ENCODE measurements at places on chromosomes 6 and 20. TPM values are rescaled to one million over a fixed set of nuclear protein-coding genes. Genes with fewer than 3 reads are reported as not detected.
A peak's percentile ranks its signal among the peaks of the same experiment; 100 is the strongest.

RNF39 gene
- not detected for total RNA-seq

COQ3 gene
- 9.5 TPM for total RNA-seq

- no peak overlapping the region for H3K27ac ChIP-seq
- DNase-seq: no peak
- no peak overlapping the region for H3K4me3 ChIP-seq
- no peaks in the 10 kb centered on the region for H3K36me3 ChIP-seq
Observed at GRCh38 chr6:83884523-83884922, 25.0 kb downstream of the CYB5R4 start.

DNA sequence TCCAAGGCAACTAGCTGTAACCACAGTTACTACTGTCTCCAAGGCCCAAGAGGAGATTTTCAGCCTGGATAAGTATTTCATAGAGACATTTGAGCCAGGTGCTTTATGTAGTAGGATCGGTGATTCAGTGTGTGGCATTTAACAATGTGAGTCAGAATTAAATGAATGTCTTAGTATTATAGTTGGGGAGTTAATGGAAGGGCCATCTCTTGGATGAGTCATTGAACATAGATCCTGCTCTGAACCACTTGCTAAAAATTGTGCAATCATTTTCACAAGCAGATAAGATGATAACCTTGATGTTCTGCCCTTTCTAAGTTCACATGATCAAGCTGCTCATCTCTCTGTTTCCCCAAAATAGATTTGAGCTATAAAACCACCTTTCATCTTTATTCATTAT, 668.9 kb upstream of the CITED2 start:
- peaks cover 4% of the 10 kb centered on the region for H3K4me1 ChIP-seq
- H3K36me3 ChIP-seq: no peaks in the 10 kb centered on the region
- no peak for DNase-seq
- H3K27ac ChIP-seq: no peak overlapping the region
- H3K27me3 ChIP-seq: no peaks in the 10 kb centered on the region

DNA sequence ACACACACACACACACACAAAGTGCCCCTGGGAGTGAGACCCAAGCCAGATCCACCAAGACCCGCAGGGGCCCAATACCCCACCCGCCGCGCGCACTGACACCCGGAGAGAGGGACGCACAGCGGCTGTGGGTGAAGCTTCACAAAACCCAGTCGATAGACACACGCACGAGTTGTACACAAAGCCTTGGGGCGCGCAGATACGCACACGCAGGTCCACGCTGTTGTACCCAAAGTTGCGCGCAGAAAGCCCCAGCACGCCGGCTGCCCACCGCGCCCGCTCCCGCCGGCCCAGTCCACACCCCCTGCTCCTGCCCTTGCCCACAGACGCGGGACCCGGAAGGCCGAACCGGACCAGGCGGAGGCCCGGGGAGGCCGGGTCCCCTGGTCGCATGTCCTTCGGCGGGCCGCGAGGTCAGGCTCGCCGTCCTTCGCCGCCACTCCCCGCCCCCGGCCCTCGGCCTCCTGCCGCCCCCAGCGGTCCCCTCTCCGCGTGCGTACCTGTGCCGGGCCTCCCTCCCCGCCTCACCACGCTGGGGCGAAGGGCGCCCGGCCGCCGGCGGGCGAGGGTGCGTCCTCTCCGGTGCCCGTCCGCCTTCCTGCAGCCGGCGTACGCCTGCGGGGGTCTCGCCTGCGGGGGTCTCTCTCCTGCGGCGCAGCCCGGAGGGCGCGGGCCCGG, at the start of gene TMEM74B:
TMEM74B (minus strand) TSS at position 344 of the 678 bp plus-strand sequence. CDS start 1,180 bp downstream, outside the sequence.
- H3K27me3 ChIP-seq: peaks cover 33% of the 10 kb centered on the region
- peak within 1 kb of the TSS; percentile 63 for H3K4me3 ChIP-seq
- H3K36me3 ChIP-seq: no peaks in the 10 kb centered on the region
- no peak for DNase-seq
- peak within 1 kb of the TSS; percentile 46 for H3K27ac ChIP-seq

GRCh38 chr6:160457823-160458222, 109.6 kb downstream of the SLC22A3 start:
- H3K36me3 ChIP-seq: no peaks in the 10 kb centered on the region
- no peak for DNase-seq
- no peak overlapping the region for H3K4me3 ChIP-seq
- H3K4me1 ChIP-seq: no peaks in the 10 kb centered on the region
- no peak overlapping the region for H3K27ac ChIP-seq

GRCh38 chr6:114862819-114863218, 520.0 kb upstream of the HS3ST5 start:
- no peak overlapping the region for H3K27ac ChIP-seq
- H3K4me3 ChIP-seq: no peak overlapping the region
- no peaks in the 10 kb centered on the region for H3K36me3 ChIP-seq
- H3K27me3 ChIP-seq: no peaks in the 10 kb centered on the region
- H3K4me1 ChIP-seq: no peaks in the 10 kb centered on the region

DNA sequence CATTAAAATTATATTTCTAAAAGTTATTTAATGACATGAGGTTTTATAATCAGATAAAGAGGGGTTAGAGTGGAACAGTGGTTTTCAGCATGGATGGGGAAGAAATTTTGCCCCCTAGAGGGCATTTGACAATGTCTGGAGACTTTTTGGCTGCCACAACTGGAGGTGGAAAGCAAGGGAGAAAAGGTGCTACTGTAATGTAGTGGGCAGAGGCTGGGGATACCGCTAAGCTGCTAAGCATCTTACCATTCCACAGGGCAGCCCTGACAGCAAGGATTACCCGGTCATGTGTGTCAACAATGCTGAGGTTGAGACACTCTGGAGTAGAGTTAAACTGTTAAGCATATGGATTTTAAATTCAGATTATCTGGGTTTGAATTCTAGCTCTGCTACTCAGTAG, 52.9 kb upstream of the FABP7 start:
- H3K36me3 ChIP-seq: no peaks in the 10 kb centered on the region
- no peak for DNase-seq
- no peak overlapping the region for H3K27ac ChIP-seq
- H3K4me3 ChIP-seq: no peak overlapping the region

- no peaks in the 10 kb centered on the region for H3K27me3 ChIP-seq
- no peaks in the 10 kb centered on the region for H3K4me1 ChIP-seq
- no peak for DNase-seq
- no peak overlapping the region for H3K27ac ChIP-seq
- H3K4me3 ChIP-seq: no peak overlapping the region
Observed at GRCh38 chr20:50039706-50040431, 57.1 kb downstream of the SNAI1 start.

WFDC12 gene
- not detected for total RNA-seq

- no peaks in the 10 kb centered on the region for H3K36me3 ChIP-seq
- no peaks in the 10 kb centered on the region for H3K27me3 ChIP-seq
- H3K4me3 ChIP-seq: no peak overlapping the region
- H3K27ac ChIP-seq: peak overlapping the region; percentile 61
- DNase-seq: peak; percentile 22
- peaks cover 8% of the 10 kb centered on the region for H3K4me1 ChIP-seq
Observed at GRCh38 chr6:151004383-151005024, 139.0 kb downstream of the MTHFD1L start.

DNA sequence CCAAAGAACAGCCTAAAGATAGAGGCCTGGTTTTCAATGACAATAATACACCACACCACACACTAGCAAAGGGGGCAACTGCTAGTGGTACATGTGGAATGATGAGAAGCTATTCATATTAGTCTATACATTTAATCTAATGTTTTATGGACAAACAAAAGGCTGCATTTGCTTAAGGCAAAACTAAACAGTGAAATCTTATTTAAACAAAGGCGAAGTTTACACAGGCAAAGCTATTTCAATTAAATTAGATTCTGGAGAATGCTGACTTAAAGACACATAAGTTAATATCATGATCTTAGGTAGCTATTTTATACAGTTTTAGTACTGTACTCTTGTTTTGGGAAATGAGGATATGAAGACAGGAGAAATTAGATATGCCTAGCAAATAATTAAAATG, 53.9 kb upstream of the SIM1 start:
- no peak for DNase-seq
- H3K4me3 ChIP-seq: no peak overlapping the region
- no peaks in the 10 kb centered on the region for H3K27me3 ChIP-seq
- H3K4me1 ChIP-seq: no peaks in the 10 kb centered on the region

DNA sequence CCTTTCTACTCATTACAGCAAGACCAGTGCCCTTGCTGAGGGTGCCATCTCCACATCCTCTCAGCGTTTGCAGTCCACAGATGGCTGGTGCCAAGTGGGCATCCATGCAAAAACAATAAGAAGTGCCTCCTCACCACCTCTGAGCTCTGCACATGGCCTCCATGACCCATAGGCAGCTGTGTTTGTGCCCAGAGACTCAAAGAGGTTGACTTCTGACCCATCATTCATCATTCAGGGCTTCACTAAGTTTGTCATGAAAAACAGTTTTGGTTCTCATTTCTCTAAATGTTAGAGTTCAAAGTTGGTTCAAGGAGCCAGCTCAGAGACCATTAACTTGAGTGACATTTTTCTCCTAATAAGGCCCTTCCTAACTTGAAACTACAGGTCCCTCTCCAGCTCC, 512.6 kb upstream of the MAP3K7 start:
- H3K36me3 ChIP-seq: no peaks in the 10 kb centered on the region
- H3K27me3 ChIP-seq: no peaks in the 10 kb centered on the region
- no peak for DNase-seq
- no peaks in the 10 kb centered on the region for H3K4me1 ChIP-seq

ZSCAN23 gene
- total RNA-seq: 1.6 TPM

GRCh38 chr6:29864037-29864810, 36.6 kb downstream of the HLA-G start:
- no peaks in the 10 kb centered on the region for H3K27me3 ChIP-seq
- DNase-seq: no peak
- no peaks in the 10 kb centered on the region for H3K36me3 ChIP-seq
- H3K4me3 ChIP-seq: no peak overlapping the region
- no peaks in the 10 kb centered on the region for H3K4me1 ChIP-seq

- no peaks in the 10 kb centered on the region for H3K27me3 ChIP-seq
- DNase-seq: no peak
- H3K27ac ChIP-seq: no peak overlapping the region
- no peak overlapping the region for H3K4me3 ChIP-seq
Observed at GRCh38 chr6:170234419-170234818, 56.5 kb downstream of the DLL1 start.

IL17A gene
- total RNA-seq: not detected

DNA sequence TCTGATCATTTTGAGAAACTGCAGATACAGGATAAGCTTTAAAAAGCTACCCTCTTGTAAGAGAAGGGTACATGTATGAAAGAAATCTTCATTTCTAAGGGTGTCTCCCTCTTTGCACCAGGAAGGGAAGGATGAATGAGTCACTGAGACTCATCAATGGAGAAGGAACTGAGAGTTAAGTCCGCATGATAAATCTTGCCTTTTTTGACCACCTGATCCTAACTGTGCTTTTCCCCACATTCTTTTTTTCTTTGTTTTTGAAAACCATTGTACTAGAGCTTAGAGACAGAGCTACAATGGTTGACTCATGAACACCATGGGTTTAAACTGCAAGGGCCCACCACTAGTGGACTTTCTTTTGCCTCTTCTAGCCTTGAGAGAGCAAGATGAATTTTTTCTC, 353.0 kb upstream of the RGS17 start:
- no peak for DNase-seq
- no peak overlapping the region for H3K27ac ChIP-seq
- H3K4me1 ChIP-seq: no peaks in the 10 kb centered on the region
- no peaks in the 10 kb centered on the region for H3K27me3 ChIP-seq
- no peak overlapping the region for H3K4me3 ChIP-seq
- no peaks in the 10 kb centered on the region for H3K36me3 ChIP-seq
